ENCODE measurements at places on chromosomes 12 and 14.

DNA sequence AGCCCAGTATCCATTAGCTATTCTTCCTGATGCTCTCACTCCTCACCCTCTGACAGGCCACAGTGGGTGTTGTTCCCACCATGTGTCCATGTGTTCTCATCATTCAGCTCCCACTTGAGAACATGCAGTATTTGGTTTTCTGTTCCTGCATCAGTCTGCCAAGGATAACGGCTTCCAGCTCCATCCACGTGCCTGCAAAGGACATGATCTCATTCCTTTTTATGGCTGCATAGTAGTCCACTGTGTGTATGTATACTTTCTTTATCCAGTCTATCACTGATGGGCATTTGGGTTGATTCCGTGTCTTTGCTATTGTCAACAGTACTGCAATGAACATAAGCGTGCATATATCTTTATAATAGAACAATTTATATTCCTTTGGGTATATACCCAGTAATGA lies 8.9 kb downstream of the ATG2B start:
- DNase-seq, result no peak

- DNase-seq, result no peak
Observed at GRCh38 chr12:107351713-107352112, 258.4 kb upstream of the CRY1 start.

DNA sequence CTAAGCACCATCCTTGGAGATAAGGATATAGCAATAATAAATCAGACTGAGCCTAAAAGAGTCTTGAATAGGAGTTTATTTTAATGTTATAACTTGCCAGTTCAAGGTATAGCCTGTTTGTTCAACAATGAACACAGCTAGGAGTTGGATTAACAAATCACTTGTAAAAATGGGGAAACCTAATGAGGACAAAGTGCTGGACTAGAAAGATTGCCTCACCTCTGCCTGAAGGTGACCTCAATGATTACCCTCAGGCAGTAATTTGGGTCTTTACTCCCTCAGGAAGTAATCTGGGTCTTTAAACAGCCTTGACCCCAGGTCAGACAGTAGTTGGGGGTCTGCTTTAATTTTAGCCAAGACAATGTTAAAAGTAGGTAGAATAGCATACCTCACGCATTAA lies 35.5 kb upstream of the CDKL1 start:
- DNase-seq, result no peak

- DNase-seq, result no peak
Observed at GRCh38 chr12:31589598-31589903, 1.4 kb downstream of the DENND5B start.

DNA sequence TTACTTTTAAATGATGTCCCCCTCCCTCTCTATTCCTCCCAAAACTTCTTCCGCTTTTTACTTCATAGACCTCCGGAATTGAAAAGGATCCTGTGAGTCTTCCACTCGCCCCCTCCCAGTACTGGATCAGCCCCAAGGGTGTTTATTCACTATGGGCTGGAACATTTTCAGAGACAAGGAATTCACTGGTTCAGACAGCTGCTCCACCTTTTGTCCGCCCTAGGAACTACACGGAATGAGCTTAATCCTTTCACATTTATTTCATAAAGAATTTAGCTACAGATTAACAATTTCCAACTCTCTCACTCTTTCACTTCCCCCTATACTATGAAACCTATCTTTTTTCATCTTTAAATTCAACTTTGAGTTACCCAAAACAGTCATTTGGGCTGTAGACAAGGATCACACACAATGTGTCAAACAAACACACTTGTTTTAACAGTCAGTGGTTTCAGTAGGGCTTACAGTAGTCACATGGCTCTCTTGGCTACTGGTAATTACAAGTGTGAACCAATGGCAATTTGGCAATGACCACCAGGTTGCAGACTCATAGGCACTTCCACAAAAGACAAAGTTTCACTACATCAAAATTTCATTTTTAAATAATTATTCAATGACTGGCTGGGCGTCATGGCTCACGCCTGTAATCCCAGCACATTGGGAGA lies 20.6 kb downstream of the CNIH1 start:
- DNase-seq, result peak; percentile 17

GRCh38 chr12:24066865-24067264 lies 117.4 kb upstream of the SOX5 start:
- DNase-seq, result no peak

DNA sequence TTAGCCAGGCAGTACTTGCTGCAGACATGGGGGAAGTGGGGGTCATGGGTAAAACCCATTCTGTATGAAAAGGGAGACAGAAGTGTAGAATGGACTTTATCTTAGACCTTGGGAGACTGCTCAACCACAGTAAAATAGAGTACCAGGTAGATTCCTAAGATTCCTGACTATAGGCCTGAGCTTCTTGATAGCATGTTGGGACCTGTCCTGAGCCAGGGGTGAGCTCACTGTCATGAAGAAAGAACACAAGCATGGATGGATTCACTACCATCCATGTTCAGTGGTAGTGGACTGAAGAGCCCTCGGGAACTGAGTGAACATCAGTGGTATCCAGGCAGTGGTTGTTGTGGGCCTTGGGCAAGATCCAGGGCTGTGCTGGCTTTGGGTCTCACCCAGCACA lies 1003.8 kb downstream of the TMTC2 start:
- no peak for DNase-seq

DNA sequence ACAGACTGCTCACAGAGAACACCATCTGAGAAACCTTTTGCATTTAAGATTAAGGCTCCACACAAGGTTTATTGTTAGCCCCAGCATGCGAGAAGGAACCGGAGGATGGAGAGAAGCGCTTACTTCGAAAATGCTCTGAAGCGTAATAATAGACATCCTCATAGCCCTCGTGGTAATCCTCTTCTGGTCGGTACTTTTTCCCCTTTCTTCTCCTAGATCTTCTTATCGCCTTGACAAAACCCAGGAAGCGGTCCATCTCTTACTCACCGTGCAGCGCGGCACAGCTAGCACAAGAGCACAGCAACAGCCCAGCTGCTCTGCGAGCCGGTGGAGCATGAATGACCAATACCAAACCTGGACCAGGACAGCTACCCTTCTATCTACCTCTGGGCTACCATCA lies 125.1 kb upstream of the GRIP1 start:
- peak; percentile 37 for DNase-seq

GRCh38 chr12:29287622-29288021 lies 93.3 kb downstream of the ERGIC2 start:
- no peak for DNase-seq
